H1 (cell line): ENCODE measurements at places on chromosomes 5 and 9. TPM values are rescaled to one million over a fixed set of nuclear protein-coding genes. Genes with fewer than 3 reads are reported as not detected.
A peak's percentile ranks its signal among the peaks of the same experiment; 100 is the strongest.

Gene OBP2A
- not detected in 2 replicates for polyA plus RNA-seq

Gene GARIN3
- not detected in 2 replicates for polyA plus RNA-seq

DNA sequence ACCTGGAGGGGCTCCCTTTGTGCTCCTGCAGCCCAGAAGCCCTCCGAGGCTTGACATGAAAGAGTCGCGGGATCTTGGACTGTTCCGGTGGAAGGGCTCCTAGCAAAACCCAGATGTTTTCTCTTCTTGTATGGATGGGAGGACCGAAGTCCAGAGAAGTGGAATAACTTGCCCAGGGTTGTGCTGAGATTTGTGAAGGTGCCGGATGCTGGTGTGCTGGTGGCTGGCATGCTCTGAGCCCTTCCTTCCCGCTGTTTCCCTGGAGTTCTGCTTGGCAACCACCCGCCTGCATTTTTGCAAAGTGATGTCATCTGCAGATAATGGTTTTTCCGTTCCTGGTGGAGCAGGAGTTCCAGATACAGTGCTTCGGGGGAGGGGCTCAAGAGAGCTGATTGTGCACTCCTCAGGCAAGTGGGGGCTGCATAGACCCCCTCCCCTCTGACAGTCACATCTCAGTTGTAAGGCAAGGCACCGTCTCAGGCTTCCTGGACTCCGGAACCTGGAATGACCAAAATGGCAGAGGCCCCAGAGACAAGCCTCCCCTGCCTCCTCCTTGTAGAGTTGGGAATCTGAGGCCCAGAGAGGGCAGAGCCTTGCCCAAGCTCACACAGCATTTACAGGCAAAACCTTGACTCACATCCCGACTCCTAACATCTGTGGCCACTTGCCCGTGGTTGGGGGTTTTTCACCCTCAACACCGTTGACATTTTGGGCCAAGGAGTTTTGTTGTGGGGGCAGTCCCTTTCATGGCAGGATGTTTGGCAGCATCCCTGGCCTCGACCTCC lies 157.0 kb downstream of the RGS3 start:
- H3K27ac ChIP-seq: peak overlapping the region; percentile 9; the same call in 1 of the 2 replicates
- H3K4me1 ChIP-seq: peaks cover 26% of the 10 kb centered on the region
- peak; percentile 53 for DNase-seq
- no peaks in the 10 kb centered on the region for H3K27me3 ChIP-seq
- H3K4me3 ChIP-seq: no peak overlapping the region
- H3K36me3 ChIP-seq: no peaks in the 10 kb centered on the region

DNA sequence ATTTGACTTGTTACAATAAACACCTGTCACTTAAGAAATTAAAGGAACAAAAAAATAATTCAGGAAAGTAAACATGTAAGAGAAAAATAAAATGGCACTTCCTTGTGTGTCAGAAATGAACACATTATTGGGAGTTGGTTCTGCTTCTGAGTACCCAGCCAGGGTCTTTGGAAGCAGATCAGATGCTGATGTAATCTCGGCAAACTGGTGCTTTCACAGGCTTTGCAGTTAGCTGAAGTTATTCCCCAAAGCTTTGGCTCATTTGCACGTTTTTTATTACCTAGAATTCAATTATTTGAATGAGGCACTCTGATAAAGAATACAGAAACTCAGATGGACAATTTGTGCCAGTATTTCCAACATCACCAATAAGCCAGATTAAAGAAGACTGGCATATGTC lies 10.9 kb downstream of the CDH18 start:
- no peaks in the 10 kb centered on the region for H3K36me3 ChIP-seq
- no peaks in the 10 kb centered on the region for H3K27me3 ChIP-seq
- H3K4me1 ChIP-seq: no peaks in the 10 kb centered on the region
- H3K4me3 ChIP-seq: no peak overlapping the region

DNA sequence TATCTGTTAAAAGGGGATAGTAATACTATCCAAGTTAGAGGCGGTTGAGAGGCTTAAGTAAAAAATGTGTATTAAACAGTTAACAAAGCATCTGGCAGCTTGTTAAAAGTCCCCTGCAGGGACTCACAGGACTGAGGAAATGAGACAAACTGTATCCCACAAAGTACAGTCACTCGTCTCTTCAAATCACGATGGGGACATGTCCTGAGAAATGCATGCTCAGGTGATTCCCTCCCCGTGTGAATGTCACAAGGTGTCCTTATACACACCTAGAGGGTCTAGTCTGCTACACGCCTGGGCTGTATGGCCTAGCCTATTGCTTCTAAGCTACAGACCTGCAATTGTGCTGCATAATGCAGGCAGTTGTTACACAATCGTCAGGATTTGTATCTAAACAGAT lies 237.0 kb downstream of the IRX2 start:
- H3K4me1 ChIP-seq: no peaks in the 10 kb centered on the region
- H3K36me3 ChIP-seq: no peaks in the 10 kb centered on the region
- H3K27ac ChIP-seq: no peak overlapping the region
- H3K4me3 ChIP-seq: no peak overlapping the region

- no peak overlapping the region for H3K27ac ChIP-seq
- no peak for DNase-seq
- H3K36me3 ChIP-seq: no peaks in the 10 kb centered on the region
Observed at GRCh38 chr9:134314950-134315715, 11.1 kb upstream of the RXRA start.

DNA sequence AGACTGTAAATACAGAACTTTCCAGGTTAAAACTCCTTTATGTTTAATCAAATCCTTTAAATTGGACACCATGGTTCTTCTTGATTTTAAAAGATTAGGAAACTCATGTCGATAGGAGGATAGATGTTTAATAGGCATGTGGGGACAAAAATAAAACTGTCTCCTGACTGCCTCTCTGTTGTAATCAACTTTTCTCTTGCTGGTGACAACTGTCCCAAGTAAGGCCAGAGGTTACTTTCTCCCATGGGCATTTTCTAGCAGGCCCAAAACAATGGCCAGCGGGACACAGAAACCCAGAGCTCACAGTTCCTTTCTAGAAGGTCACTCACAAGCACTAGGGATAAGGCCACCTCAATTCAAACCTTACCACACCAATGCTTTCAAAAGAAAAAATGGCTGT lies 14.5 kb downstream of the SLC36A2 start:
- no peak for DNase-seq
- no peaks in the 10 kb centered on the region for H3K4me1 ChIP-seq
- H3K27ac ChIP-seq: no peak overlapping the region
- H3K36me3 ChIP-seq: no peaks in the 10 kb centered on the region
- no peak overlapping the region for H3K4me3 ChIP-seq
- no peaks in the 10 kb centered on the region for H3K27me3 ChIP-seq

DNA sequence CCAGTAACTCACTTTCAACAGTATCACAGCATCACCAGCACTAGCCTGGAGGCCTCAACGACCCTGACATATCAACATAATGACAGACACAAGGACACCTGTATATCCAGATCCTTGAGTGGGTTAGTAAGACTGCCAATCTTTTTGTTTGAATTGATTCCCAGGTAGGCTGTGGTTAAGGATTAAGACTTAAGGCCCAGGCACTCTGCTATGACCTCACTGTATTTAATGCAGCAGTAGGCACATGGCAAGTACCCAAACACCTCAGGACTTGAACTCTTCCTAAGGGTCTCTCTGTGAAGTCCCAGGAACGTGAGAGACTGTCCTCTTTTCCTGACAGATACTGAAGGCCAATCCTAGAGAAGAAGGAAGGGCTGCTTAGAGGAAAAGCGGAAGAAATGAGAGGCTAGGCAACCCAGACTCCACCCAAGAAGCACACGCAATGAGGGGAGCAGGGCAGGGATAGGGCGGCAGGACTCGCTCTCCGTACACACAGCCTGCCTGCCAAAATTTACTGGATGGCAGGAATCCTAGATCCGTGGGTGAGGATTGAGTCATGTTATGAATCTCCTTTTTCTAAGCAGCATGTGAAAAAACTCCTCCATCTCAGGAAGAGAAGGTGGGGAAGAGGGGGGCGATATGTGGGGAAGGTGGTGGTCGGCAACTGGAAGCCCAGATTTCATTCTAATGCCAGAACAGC lies 93.4 kb downstream of the SIL1 start:
- no peak for DNase-seq
- no peaks in the 10 kb centered on the region for H3K27me3 ChIP-seq
- H3K4me3 ChIP-seq: no peak overlapping the region
- peaks cover 4% of the 10 kb centered on the region for H3K4me1 ChIP-seq
- H3K27ac ChIP-seq: no peak overlapping the region

Gene SPEF2
- polyA plus RNA-seq: 0.14 and 0.47 TPM in 2 replicates

- no peaks in the 10 kb centered on the region for H3K4me1 ChIP-seq
- H3K27ac ChIP-seq: no peak overlapping the region
- H3K36me3 ChIP-seq: no peaks in the 10 kb centered on the region
- no peak for DNase-seq
Observed at GRCh38 chr9:130561056-130561455, 18.3 kb upstream of the FUBP3 start.

GRCh38 chr5:169753795-169754194 lies 116.7 kb downstream of the DOCK2 start:
- peaks cover 3% of the 10 kb centered on the region; the same call in 1 of the 2 replicates for H3K4me1 ChIP-seq
- H3K27ac ChIP-seq: no peak overlapping the region
- no peak for DNase-seq
- no peak overlapping the region for H3K4me3 ChIP-seq

- no peaks in the 10 kb centered on the region for H3K27me3 ChIP-seq
- no peaks in the 10 kb centered on the region for H3K36me3 ChIP-seq
- no peak overlapping the region for H3K27ac ChIP-seq
- DNase-seq: no peak
- no peak overlapping the region for H3K4me3 ChIP-seq
- H3K4me1 ChIP-seq: no peaks in the 10 kb centered on the region
Observed at GRCh38 chr5:10235350-10235749, 14.3 kb downstream of the ATPSCKMT start.

DNA sequence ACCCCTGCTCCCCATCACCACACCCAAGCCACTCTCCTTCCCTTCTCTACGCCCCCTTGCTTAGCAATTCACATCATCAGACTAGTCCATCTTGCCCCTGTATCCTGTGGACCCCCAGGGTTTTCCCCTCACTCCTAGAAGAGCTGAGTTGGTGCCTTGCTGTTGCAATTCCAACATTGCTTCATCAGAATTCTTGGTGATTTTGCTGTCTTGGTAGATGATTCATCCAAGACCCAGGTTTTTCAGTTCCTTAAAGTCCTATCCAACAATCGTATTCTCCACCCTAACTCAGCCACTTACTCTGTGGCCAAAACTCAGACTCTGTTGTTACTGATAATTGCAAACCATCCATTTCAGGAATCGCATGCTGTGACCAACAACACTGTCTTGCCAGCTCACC lies 21.4 kb upstream of the CCNJL start:
- DNase-seq: no peak
- no peak overlapping the region for H3K27ac ChIP-seq
- no peaks in the 10 kb centered on the region for H3K27me3 ChIP-seq
- no peak overlapping the region for H3K4me3 ChIP-seq

DNA sequence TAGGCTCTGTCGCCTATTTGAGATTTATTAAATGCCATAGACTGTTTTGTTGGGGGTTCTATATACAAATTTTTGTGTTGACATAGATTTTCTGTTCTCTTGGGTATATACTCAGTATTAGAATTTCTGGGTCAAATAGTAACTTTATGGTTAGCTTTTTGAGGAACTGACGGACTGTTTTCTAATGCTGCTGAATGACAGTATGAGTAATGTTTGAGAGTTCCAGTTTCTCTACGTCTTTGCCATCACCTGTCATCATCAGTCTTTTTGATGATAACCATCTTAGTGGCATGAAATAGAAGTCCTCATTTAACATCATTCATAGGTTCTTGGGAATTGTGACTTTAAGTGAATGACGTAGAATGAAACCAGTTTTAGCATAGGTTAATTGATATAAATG lies 60.1 kb downstream of the CCDC171 start:
- no peak overlapping the region for H3K4me3 ChIP-seq
- H3K27ac ChIP-seq: no peak overlapping the region
- H3K4me1 ChIP-seq: no peaks in the 10 kb centered on the region
- H3K36me3 ChIP-seq: no peaks in the 10 kb centered on the region
- no peaks in the 10 kb centered on the region for H3K27me3 ChIP-seq
- no peak for DNase-seq

DNA sequence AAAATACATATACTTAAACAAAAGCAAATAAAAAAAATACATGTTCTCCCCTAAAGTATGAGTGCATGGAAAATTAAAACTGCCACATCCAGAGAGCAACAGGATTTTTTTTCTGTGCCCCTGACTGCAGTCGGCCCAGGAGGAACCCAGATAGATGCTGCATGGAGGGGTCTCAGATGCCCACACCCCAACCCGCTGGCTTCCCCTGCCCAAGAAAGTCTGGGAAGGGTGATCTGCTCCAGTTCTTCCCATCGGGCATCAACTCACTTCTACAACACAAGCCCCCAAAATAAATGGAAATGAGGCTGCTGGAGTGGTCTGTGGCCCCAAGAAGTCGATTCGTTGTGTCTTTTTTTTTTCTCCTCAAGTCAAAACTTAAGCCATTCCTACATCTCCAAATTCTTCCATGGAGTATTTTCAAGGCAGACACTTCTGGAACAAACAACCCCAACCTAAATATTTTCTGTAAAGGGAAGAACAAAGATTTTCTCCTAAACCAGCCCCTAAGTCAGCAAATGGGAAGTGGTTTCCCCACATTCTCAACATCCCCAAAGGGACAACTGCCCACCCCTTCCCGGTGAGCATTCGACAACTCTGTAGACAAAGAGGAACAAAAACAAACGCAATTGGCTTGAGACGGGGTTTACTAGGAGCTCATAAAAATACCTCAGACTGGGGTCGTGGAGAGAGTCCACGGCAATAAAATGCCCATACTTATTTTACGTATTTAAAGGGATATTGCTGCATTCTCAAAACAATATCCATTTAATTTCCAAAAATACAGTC lies 46.7 kb downstream of the ROR2 start:
- H3K27me3 ChIP-seq: no peaks in the 10 kb centered on the region
- no peaks in the 10 kb centered on the region; the same call in 1 of the 2 replicates for H3K36me3 ChIP-seq
- H3K4me3 ChIP-seq: no peak overlapping the region
- H3K27ac ChIP-seq: no peak overlapping the region
- DNase-seq: no peak

DNA sequence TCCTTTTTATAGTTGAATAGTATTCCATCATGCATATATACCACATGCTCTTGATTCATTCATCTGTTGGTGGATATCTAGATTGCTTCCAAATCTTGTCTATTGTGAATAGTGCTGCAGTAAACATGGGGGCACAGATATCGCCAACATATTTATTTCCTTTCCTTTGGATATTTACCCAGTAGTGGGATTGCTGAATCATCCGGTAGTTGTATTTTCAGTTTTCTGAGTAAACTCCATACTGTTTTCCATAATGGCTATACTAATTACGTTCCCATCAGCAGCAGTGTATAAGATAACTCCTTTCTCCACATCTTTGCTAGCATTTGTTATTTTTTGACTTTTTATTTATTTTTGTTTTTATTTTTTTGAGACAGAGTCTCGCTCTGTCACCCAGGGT lies 3.3 kb downstream of the SNX2 start:
- no peaks in the 10 kb centered on the region for H3K36me3 ChIP-seq
- no peak overlapping the region for H3K4me3 ChIP-seq
- no peaks in the 10 kb centered on the region for H3K4me1 ChIP-seq
- H3K27ac ChIP-seq: no peak overlapping the region
- DNase-seq: no peak
